ENCODE measurements at places on chromosomes 3 and 15.
A peak's percentile ranks its signal among the peaks of the same experiment; 100 is the strongest.

DNA sequence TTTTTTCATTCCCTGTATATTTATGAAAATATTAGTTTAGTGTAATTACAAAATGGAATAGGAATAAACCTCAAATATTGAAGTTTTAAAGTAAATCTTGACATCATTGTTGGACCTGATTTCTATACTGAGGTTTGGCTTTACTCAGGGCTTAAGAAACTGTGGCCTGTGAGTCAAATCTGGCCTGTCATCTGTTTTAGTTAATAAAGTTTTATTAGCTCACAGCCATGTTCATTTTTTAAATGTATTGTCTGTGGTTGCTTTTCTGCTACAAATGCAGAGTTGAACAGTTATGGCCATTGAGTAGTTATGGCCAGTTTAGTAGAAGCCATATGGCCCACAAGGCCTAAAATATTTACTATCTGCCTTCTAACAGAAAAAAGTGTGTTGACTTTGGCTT lies 80.7 kb downstream of the DIPK2A start:
- DNase-seq = peak; percentile 80

- no peak for DNase-seq
Measured at GRCh38 chr3:132435224-132435910, 18.1 kb downstream of the DNAJC13 start.

DNA sequence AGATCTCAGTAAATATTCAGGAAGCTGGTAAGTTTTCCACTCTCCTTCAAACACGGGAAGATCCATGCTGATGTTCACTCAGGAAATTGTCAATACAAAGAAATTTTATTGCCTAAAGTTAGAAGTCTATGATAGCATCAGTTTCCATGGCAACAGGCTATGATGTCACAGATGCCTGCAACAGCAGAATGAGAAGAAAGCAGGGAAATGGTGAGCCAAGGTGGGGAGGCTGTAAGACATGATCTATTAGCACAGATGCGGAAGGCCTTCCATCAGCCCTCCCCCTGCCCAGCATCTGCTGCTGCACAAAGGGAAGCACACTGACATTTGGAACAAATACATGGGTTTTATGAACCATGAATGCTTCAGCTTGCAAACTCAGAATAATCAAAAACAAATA lies 28.6 kb downstream of the EPHB1 start:
- DNase-seq = no peak

GRCh38 chr3:72288955-72289691 lies 504.2 kb upstream of the PROK2 start:
- no peak for DNase-seq

- DNase-seq = no peak
Measured at GRCh38 chr3:126984391-126985131, 1.6 kb downstream of the PLXNA1 start.

GRCh38 chr3:161689584-161690298 lies 193.1 kb downstream of the OTOL1 start:
- no peak for DNase-seq
